Hypothalamus (tissue), 51 donors: ENCODE measurements at places on chromosomes 7 and 10.

GRCh38 chr7:47104206-47104549 lies 477.7 kb downstream of the TNS3 start:
- DNase-seq, result no peak

- no peak for DNase-seq
These were observed 105.9 kb downstream of the SLC37A3 start for GRCh38 chr7:140292438-140292837.

GRCh38 chr7:148607151-148607661 lies 16.6 kb downstream of the C7orf33 start:
- no peak for DNase-seq

DNA sequence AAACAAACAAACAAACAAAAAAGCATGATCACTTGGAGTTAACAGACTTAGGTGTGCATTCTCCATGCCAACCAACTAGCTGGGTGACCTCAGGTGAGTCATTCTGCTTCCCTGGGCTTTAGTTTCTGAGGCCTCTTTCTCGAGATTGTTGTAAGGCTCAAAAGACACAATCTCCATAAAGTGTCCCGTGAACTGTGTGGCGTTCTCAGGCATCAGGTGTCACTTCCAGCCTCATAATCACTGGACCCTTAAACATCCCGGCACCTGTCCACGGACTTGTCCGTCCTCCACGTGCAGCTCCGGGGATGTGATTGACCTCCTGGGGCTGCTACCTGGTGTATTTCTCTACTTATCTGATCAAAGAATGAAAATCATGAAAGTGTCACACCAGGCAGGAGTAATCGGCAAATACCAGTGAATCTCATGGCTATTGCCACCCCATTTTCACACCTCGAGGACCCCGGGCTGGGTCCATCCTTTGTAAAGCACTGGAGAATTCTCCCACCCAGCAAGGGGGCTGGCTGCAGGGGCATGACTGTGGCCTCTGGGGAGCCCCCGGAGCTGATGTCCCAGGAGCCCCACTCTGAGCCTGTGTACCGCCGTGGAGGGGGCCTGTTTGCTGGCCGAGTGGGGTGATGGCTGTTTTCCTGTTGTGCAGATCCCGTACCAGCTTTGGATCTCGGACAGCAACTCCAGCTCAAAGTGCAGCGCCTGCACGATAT lies 189.8 kb upstream of the SH2B2 start:
- no peak for DNase-seq

DNA sequence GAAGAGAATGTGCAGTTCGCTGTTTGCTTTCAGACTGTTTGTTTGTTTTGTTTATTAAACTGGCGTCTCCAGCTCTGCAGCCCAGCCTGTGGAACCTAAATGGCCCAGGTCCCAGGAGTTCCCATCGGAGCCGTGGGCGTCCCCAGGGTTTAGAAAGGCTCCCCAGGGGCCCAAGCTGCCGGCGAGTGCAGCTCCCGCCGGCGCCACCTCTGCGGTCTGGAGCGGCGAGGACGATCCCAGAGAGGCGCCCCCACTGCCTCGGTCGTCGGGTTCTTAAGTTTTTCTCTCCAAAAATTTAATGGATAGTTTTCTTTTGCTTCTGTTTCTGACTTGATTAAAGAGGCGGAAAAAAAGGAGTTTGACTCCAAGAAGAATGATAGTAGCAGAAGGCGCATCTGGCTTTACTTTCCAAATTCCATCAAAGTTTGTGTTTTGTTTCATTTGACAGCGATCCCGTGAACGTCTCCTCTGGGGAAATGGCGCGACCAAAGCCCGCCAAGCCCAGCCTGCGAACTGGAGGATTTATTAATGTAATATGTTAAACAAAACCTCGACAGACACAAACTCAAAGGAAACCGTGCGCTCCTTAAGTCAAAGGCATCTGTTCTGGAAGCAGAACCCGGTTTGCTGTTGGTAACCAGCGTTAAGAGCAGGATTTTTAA lies 718 bp upstream of the FZD1 start:
- DNase-seq, result peak; percentile 25

GRCh38 chr10:53601260-53601875 lies 828.8 kb upstream of the MBL2 start:
- DNase-seq, result no peak

GRCh38 chr10:69495666-69496065 lies 44.4 kb downstream of the TSPAN15 start:
- no peak for DNase-seq

DNA sequence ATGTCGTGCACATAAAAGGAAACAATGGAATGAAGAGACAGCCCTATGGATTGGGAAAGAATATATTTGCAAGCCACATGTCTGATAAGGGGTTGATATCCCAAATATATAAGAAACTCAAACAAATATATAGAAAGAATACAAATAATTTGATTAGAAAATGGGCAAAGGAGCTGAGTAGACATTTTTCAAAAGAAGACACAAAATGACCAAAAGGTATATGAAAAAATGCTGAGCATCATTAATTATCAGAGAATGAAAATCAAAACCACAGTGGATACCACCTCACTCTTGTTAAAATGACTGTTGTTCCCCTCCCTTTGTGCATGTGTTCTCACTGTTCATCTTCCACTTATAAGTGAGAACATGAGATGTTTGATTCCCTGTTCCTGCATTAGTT lies 175.3 kb downstream of the CNTNAP2 start:
- no peak for DNase-seq

GRCh38 chr10:34580214-34580613 lies 234.9 kb downstream of the PARD3 start:
- DNase-seq, result no peak

- DNase-seq, result peak; percentile 68
These were observed at the start of gene ZNF365 for GRCh38 chr10:62373995-62374861. Gene ZNF365, plus strand, starts transcription at chr10:62374369. Its CDS starts 1,825 bp downstream, at chr10:62376194.

- DNase-seq, result no peak
These were observed 1003.0 kb downstream of the SORCS3 start for GRCh38 chr10:105644091-105644490.
